ENCODE measurements at places on chromosomes 7 and 10.

- DNase-seq, result no peak
Measured at GRCh38 chr7:16739863-16740622, 13.5 kb upstream of the TSPAN13 start.

- DNase-seq, result no peak
Measured at GRCh38 chr7:155256761-155257481, 40.8 kb upstream of the INSIG1 start.

DNA sequence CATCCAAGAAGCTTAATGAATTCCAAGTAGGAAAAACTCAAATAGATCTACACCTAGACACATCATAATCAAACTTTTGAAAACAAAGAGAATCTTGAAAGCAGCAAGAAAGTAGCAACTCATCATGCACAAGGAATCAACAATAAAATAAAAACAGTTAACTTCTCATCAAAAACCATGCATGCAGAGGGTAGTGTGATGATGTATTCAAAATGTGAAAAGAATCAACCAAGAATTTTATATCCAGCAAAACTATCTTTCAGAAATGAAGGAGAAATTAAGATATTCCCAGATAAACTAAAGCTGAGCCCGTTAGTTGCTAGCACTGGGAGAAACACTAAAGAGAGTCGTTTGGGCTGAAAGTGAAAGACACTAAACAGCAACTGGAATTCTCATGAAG lies 4.3 kb upstream of the PARP12 start:
- no peak for DNase-seq

GRCh38 chr7:77791336-77791735 lies 6.9 kb downstream of the TMEM60 start:
- no peak for DNase-seq

- peak; percentile 52 for DNase-seq
Measured at GRCh38 chr7:124784879-124785818, 19.6 kb upstream of the GPR37 start.

GRCh38 chr7:2313450-2314208 lies 612 bp downstream of the SNX8 start:
- DNase-seq, result no peak

DNA sequence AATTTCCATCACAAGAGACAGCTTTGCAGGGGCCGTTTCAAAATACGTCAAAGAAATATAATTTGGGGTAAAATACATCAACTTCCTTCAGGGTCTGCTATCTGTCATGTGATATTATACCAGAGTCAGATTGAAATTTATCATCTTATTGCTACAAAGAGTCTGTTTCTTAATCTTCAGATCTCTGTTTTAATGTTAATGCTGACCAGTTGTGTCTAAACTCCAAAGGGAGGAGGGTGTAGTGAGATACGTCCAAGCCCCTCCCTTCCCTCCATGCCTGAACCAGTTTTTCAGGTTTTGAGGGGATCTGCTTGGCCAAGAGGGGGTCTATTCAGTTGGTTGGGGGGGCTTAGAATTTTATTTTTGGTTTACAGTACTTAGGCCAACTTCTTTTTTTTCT lies 891.6 kb downstream of the GRM8 start:
- no peak for DNase-seq

- no peak for DNase-seq
Measured at GRCh38 chr7:7491044-7491443, 44.6 kb downstream of the COL28A1 start.

GRCh38 chr7:149707448-149707886 lies 65.9 kb downstream of the ZNF467 start:
- DNase-seq, result no peak

GRCh38 chr10:58791137-58791536 lies 278.5 kb downstream of the BICC1 start:
- no peak for DNase-seq

DNA sequence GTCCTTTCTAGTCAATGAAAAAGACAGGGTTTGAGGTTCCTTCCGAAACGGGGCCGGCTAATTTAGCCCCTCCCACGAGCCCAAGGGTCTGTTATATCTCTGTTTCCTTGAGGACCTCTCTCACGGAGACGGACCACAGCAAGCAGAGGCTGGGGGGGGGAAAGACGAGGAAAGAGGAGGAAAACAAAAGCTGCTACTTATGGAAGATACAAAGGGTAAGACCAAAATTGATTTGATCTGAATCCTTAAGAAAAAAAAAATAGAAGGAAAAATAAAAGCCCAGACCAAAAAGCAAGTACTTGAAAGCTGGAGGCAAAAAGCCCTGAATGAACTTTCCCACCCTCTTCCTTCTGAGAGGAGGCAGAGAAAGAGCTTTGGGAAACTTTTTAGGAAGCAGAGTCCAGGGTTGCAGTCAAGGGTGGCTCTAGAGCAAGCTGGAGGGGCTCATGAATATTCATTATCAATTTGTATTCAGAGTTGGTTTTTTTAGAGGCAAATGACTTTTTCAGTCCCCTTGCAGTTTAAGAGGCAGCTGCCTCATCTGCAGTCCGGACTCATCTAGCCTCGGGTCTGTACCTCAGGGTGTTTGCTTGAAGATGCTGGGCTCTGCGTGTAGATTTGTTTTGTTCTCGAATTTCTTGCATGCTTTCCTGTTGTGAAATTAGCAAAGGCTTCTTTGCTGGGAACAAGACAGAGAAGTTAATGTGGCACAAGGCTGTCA lies at the start of gene ENTPD1:
Gene ENTPD1, plus strand, starts transcription at position 123 of the 721 bp plus-strand sequence. Its CDS starts 77 bp downstream, at position 200.
- no peak for DNase-seq

- no peak for DNase-seq
Measured at GRCh38 chr7:6290319-6290741, 17.9 kb upstream of the CYTH3 start.

DNA sequence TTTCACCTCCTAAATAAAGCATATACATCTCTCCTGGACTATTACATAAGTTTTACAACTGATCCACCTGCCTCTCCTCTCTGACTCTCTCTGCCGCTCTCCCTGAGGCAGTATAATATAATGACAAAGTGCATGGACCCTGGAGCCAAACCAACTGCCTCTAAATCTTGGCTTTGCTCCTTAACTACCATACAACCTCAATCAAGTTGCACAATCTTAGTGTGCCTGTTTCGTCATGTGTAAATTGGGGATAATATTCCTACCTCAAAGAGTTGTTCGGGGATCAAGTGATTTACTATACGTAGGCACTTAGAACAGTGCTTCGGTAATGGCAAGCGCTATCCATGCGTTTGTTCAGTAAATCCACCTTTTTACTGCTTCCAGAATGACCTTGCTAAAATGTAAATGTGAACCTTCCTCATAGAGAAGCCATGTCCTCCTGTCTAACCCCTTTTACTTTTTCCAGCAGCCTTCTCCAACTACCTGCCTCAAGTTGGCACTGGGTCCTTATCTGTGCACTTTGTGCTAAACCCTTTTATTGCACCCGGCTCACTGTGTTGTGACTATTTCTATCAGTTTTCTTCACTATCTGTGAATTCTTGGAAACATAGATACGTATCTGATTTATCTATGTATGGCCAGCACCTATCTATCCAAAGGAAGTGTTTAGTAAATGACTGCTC lies 30.6 kb upstream of the DLD start:
- no peak for DNase-seq

DNA sequence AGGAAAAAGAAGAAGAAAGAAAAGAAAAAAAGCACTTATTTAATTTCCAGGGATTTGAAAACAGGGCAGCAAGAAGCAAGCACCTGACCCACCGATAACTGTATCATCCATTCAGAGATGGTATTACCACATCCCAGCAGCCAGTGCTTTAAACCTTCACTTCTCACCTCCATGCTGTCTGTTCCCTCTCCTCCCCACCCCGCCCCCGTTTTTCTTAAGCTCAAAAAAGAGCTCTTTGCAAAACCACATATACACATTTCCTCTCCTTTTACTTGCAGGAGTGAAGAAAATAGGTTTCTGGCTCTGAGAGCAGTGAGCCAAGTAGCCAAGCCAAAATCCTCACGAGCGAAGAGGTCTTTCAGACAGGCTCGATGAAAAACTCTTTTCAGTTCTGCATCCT lies 2.2 kb downstream of the STOX1 start:
- DNase-seq, result no peak

DNA sequence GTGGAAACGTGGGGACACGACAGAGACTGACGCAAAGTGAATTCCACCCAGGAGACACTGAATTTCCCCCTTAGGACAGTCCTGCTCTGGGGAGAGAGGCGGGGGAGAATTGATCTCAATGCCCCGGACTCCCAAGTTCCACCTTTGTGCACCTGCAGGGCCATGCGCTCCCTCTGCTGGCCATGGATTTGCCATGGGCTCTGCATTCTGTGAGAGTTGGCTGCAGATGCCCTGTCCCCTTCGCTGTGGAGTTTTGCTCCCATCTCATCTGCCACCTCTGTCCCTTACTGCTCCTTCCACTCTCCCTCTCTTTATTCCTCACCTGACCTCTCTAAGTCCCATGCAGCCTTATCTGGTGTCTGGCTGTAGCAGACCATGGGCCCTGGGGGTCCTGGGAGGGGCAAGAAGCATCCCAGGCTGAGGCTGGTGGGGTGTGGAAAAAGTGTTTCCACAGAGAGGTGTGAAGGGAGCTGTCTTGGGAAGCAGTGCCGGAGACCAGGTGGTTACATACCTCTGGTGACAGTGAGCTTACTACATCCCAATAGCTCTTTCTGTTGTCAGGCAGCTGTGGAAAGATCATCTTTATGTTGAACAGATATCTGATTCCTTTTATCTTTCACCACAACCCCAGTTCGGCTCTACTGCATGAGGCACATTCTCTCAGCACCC lies 14.3 kb downstream of the GHRHR start:
- peak; percentile 50 for DNase-seq

- DNase-seq, result no peak
Measured at GRCh38 chr7:40760987-40761386, 626.2 kb downstream of the SUGCT start.

GRCh38 chr10:117555863-117556262 lies 13.3 kb downstream of the EMX2 start:
- DNase-seq, result no peak

- DNase-seq, result no peak
Measured at GRCh38 chr7:110854651-110855050, 236.3 kb upstream of the LRRN3 start.

- no peak for DNase-seq
Measured at GRCh38 chr7:128100949-128101713, 69.9 kb upstream of the LRRC4 start.

GRCh38 chr7:32677593-32677992 lies 182.3 kb downstream of the AVL9 start:
- DNase-seq, result no peak

- DNase-seq, result no peak
Measured at GRCh38 chr7:106774768-106775551, 90.1 kb upstream of the PIK3CG start.

GRCh38 chr10:52313933-52314821 lies at the start of gene DKK1:
DKK1 (plus strand) TSS chr10:52314281; CDS start chr10:52314435, 154 bp downstream.
- DNase-seq, result peak; percentile 61

DNA sequence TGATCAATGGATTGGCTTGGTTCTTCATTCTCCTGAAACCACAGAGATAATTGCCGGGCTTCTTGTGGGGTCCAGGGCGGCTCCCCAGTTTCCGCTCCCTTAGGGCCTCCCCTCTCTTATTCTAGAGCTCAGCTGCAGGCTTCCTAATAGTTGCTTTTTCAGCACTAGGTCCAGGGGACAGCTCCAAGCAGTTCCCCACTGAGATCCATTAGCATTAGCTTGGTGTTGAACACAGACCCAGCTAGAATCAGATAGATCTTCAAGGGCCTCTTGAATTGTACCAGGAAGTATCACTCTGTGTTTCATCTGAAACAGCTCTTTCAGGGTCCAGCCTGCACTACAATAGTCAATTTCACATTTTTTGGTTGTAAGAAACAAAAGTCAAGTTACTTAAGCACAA lies 238.7 kb downstream of the SEC23IP start:
- peak; percentile 68 for DNase-seq

DNA sequence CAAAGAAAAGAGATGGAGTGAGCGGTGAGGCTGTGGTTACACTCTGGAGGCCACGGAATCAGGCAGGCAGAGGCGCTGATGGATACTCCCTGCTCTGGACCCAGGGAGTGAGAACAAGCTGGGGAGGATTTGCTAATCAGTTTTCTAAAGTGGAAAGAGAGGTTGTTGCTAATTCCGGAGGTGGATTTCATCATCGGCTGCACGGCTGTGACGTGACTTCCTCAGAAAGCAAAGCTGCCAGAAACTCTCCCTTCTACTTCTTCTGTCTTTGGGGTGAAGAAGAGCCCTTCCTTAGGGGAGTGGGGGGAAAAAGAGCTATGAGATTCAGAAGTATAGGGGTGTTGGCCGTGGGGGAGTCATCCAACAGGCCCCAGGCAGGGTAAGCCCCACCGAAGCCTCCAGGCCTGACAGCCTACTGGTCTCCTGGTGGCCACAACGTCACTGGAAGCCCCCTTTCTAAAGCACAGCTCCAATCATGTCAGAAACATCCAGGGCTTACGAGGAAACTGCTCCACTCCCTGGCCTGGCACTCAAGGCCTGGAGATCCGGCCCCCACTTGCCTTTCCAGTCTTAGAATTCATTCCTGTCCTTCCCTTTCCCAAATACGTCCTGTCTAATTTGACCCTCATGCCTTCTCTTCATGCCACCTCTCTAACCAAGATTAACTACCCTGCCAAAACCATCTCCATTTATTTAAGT lies 114.5 kb downstream of the HIP1 start:
- no peak for DNase-seq

GRCh38 chr7:47787249-47788069 lies 160.8 kb downstream of the PKD1L1 start:
- DNase-seq, result no peak

GRCh38 chr7:155470686-155471638 lies 13.0 kb downstream of the EN2 start:
- no peak for DNase-seq

DNA sequence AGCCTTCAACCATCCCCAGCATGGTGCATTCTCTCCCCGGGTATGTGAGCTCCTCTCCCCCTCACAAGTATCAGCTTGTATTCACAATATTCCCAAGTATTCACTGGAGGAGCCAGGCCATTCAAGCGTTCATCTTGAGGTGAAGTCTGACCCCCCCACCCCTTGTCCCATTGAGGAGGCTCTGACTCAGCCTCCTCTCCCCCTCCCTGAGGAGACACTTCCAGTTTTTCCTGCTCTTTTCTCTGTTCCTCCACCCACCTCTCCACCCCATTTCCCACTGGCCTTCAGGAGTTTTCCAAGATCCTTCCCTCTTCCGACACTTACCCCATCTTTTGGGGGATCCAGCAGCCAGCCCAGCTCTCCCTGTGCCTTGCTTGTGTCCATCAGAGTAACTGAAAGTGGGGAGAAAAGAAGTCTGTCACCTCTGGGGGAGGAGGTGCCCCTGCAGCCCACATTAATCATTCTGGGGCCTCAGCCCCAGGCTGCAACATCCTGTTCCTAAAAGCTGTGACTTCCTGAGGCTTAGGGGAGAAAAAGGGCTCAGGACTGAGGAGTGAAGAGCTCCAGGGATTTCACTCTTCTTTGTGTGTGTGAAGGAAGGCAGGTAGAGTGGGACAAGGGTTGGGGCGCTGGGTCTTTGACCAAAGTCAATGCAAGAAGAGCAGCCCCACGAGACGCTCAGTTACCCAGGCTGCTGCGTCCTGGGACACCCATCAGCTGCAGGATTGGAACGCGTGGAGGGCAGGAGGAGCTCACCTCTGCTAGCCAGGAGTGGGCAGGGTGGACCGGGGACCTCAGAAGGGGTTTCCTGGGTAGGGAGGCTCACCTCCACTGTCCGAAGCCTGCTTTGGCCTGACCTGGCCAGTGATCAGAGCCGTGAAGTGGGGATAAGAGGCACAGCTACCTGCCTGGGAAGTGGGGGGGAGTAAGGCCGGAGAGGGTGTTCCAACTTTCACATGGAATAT lies 1.1 kb downstream of the EPHA1 start:
- no peak for DNase-seq

- DNase-seq, result no peak
Measured at GRCh38 chr10:28411648-28412047, 108.8 kb upstream of the MPP7 start.
